ENCODE measurements at places on chromosomes 3 and 15.

- DNase-seq: no peak
Observed at GRCh38 chr3:149316437-149316836, 17.0 kb downstream of the TM4SF18 start.

DNA sequence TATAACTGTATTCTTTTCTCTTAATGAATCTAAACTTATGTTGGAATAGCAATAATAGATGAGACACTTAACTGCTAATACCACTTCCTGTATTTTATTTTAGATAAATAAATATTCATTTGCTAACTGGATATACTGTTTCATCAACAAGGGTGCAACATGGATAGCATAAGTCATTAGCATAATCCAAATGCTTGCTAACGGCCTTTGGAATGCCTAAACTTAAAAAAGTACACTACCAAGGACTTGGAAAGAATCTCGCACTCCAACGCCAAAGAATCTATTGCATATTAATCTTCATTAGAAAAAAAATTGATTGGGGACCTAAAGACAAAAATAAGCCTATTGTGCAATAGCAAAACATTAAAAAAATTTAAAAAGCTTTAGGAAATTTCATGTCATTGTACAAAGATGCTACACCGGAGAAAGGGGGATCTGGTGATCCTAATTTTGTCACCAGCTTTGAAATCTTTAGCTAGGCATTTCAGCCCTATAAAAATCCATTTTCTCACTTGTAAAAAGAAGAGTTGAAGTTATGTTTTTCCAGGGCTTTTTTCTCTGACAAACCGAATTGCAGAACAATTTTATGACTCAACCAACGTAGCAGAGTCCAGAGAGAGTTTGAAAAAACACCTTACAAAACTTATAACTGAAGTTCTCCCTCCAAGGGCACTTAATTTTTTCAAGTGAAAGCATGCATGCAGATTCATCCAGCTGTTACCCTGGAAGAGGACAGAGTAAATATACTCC lies 4.1 kb downstream of the VGLL3 start:
- DNase-seq: no peak

GRCh38 chr3:122873741-122874515 lies 79.1 kb downstream of the SLC49A4 start:
- DNase-seq: no peak

DNA sequence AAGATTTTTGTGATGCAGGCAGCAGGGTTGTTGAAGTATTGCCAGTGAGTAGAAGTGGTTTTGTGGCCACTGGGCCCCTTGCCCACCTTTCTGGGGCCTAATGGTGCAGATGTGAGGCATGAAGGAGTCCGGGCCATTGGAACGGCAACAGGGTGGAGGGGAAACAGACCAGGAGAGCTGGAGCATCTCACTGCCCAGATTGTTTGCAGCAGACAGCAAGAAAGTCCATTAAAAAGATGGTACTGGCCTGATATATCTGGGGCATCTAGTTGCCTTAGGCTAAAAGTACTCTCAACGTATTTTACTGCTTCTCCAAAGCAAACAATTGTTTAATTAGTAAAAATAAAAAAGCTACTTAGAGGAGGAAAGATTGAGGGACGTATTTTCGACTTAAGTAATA lies 298.4 kb downstream of the SATB1 start:
- DNase-seq: no peak

- no peak for DNase-seq
Observed at GRCh38 chr3:170745211-170745718, 124.7 kb downstream of the RPL22L1 start.

- no peak for DNase-seq
Observed at GRCh38 chr3:151460228-151460627, 633 bp downstream of the IGSF10 start.

GRCh38 chr3:137771401-137772213 lies 7.5 kb downstream of the SOX14 start:
- DNase-seq: no peak

DNA sequence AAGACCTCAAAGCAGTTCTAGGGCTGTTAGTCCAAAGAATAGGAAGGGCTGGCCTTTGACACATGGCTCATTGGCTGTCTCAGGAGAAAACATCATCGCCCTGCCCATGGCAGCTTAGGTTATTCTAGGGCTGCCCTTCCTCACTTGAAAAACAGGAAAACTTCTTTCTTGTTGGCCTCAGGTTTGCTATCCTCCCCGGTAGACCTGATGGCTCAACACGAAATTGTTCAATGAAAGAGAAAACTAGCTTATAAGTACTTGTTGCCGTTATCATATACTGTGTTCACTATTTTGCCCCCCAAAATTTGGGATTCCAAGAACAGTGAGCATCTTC lies 602 bp upstream of the SLTM start:
- DNase-seq: no peak

DNA sequence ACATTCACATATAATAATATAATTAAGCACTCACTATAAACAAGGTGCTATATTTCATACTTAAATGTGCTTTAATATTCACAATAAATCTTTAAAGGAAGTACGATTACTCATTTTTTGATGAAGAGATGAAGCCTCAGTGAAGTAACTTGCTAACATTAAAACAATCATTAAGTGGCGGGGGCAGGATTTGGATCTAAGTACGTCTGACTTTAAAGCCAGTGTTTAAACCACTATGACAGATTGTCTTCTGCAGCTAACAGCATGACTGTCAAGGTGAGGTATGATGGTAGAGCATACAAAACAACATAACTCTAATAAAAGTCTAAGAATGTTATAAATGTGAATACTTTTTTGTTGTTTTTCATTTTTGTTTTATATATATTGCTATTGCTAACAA lies 862.1 kb downstream of the ROBO1 start:
- no peak for DNase-seq

DNA sequence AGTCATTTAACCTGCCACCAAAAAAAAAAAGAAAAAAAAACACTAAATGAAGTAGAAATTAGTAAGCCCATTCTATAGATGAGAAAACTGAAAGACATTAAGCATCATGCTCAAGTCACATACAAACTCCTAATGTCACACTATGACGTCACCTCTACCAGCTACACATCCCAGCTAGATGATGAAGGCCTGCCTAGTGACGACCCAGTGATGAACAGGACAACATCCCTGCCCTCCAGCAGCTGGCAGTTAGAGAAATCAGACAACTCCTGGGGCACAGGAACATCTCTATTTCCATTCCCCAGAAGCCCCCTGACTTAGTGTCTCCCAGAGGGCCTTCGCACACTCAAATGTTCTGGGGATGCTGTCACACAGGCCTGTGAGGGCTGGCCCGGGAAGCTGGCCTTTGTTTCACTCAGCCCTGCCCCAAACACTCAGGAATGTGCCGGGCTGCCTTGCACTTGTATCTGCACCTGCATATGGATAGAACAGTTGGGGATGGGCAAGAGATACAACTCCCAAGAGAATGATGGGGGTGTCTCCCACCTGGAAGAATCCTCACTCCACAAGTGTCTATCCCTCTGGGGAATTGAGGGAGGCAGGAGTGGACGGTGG lies 7.0 kb upstream of the HAPLN3 start:
- no peak for DNase-seq

- no peak for DNase-seq
Observed at GRCh38 chr3:59685432-59685831, 635.6 kb upstream of the CFAP20DC start.

DNA sequence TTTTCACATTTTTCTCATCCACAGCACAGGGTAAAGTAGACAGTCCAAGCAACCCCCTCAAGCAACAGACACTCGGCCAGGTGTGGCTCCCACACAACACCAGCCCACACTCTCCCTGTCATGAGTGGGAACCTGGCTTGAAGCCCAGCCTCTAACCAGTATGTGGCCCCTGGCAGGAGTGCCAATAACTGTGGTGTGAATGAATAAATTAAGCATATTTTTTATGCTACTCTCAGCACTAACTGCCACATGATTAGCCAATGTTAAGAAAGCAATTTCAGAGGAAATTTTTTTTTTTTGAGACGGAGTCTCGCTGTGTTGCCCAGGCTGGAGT lies 9.9 kb downstream of the IL17RD start:
- no peak for DNase-seq

DNA sequence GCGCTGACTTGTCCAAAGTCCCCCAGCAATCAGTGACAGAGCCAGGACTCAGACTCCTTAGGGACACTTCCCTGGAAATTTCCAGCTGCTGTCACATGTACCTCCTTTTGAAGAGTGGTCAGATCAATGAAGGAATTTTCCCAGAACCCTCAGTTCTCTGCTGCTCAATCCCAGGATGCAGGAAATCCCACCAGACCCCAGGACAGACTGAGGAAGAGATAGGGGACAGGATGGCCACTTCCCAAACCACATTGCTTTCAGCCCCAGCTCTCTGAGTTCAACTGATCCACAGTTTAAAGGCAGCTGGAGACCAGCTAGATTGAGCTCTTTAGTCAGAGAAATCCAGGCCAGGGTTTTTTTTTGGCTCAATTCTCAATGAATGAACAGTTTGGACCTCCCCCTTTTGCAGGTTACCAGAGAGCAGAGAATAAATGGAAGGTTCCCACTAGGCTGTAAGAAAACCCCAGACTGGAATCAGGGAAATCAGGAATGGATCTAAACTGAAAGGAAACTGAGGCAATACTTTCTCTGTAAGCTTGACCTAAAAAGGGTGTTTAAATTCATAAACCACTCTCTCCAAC lies 1.5 kb downstream of the CYP1A1 start:
- peak; percentile 71 for DNase-seq

- DNase-seq: no peak
Observed at GRCh38 chr3:39388741-39389248, 5.6 kb downstream of the SLC25A38 start.

- no peak for DNase-seq
Observed at GRCh38 chr3:54138937-54139547, 16.7 kb downstream of the CACNA2D3 start.

- DNase-seq: no peak
Observed at GRCh38 chr3:119240101-119240590, 532 bp downstream of the B4GALT4 start.

DNA sequence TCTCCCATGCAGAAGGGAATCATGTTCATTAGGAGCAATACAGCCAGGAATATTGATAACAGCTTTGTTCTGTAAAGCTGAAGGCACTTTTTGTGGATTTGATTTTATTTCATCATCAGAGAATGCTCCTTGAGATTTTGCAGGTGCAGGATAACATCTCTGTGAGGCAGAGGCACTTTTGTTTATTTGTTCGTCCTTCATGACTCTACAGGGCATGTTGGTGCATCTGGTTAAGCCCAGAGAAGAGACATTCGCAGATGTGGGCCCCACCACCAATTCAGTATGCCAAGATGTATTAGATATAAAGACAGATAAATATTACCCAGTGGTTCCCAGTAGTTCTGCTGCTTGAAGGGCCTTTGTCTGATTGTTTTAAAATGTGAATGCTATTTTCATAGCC lies 368.1 kb upstream of the SEMA6D start:
- no peak for DNase-seq

GRCh38 chr3:120796976-120797375 lies 54.4 kb downstream of the GTF2E1 start:
- no peak for DNase-seq

- DNase-seq: no peak
Observed at GRCh38 chr3:162740941-162741596, 1244.5 kb downstream of the OTOL1 start.

- DNase-seq: no peak
Observed at GRCh38 chr3:178634975-178635374, 98.7 kb downstream of the KCNMB2 start.

DNA sequence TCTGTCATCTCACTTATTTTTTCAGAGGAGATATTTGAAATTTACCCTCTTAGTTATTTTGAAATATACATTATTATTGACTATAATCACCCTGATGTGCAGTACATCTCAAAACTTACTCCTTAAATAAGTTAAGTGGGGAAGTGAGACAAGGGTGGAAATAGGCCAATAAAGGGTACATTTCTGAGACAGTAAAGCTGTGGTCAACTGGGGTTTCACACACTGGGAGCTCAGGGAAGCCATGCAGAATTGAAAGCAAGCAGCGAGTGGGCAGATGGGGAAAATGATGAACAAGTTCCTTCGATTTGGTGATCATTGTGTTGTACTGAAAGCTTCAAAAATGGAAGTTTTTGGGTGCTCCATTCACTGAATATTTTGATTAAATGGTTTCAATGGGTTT lies 21.6 kb upstream of the MOBP start:
- no peak for DNase-seq

DNA sequence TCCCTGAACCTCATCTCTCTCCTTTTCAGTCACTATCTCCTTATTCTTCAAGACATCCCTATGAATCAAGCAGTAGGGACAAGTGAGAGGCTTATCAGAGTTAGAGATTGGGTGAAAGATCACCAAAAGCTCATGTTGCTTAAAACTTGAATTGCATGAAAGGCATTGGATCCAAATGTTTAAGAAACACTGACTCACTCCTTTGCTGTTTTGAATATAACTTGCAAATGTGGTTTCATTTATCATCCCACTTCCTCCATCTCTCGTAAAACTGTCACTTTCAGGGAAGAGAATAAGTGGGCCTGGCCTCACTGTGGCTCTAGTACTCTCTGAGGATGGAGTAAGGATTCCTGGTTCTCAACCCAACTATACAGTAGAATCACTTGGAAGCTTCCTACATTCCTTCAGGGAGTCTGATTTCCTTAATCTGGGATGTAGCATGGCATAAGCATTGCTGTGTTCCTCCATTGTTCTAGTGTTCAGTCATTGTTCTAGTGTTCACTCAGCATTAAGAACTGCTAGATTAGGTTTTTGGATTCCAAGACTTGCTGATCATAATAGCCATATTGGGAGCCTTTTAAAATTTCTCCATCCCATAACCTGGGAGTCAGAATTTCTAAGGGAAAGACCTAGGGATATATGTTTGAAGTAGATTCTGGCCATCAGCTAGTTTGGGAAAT lies 171.8 kb downstream of the TMEM108 start:
- no peak for DNase-seq

DNA sequence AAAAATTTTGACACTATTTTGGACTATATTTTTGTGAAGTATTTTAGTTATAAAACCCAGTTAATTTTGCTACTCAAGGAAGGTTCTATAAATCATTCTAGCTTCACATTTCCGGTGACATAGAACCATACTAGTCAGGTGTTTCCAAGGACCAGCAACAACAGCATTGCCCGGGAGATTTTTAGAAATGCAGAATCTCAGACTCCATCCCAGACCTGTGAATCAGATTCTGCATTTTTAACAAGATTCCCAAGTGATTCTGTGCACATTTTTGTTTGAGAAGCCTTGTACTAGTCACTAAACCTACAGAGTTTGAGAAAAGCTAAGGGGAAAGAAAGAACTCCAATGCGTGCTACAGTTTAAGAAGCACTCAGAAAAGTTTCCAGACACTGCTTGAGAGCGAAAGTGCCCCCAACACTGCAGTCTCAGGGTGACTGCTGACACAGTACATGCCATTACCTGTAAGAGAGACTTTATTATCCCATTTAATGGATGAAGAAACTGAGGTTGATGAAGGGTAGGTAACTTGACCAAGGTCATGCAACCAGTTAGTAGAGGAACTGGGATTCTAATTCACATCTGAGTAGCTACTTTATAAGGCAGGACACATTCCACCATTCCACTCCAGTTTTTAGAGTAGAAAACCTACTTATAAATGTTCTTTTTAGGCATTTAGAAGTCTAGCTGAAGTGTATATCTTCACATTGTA lies 49.7 kb upstream of the USP3 start:
- no peak for DNase-seq

GRCh38 chr3:143896486-143896885 lies 48.2 kb upstream of the SLC9A9 start:
- no peak for DNase-seq

- peak; percentile 41 for DNase-seq
Observed at GRCh38 chr15:84653584-84653909, 536 bp downstream of the WDR73 start.

- DNase-seq: peak; percentile 47
Observed at GRCh38 chr3:39181408-39182335, 10.7 kb downstream of the XIRP1 start.

All from AML-193 (cell line).